ENCODE measurements at places on chromosomes 3 and 15.
A peak's percentile ranks its signal among the peaks of the same experiment; 100 is the strongest.

DNA sequence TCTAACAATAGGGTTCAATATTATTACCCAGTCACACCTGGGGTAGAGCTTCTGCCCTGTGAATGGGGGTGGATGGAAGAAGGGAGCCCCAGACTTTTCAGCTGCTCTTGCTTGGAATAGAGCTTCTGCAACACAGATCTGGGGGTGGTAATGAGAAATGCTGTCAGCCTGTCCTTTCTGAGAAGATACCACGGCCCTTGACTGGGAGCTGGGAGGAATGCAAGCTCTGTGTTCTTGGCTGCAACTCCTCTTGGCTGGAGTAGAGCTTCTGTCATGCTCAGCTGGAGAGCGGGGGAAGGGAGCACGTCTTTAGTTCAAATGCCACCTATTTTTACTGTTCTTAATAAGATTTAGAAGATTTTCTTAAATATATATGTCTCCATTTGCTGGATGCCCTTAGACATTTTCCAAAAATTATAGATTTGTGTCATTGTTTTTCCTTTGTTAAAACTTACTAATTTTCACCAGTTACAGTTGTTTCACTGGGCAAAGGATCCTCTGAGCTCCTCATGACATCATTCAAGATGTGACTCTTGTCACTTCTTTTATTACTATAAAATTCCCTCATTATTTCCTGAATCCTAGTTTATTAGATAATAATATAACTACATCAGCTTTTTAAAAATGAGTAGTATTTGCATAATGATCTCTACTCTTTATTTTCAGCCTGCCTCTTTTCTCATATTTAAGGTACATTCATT lies 180.0 kb upstream of the TGFBR2 start:
- no peak for DNase-seq

DNA sequence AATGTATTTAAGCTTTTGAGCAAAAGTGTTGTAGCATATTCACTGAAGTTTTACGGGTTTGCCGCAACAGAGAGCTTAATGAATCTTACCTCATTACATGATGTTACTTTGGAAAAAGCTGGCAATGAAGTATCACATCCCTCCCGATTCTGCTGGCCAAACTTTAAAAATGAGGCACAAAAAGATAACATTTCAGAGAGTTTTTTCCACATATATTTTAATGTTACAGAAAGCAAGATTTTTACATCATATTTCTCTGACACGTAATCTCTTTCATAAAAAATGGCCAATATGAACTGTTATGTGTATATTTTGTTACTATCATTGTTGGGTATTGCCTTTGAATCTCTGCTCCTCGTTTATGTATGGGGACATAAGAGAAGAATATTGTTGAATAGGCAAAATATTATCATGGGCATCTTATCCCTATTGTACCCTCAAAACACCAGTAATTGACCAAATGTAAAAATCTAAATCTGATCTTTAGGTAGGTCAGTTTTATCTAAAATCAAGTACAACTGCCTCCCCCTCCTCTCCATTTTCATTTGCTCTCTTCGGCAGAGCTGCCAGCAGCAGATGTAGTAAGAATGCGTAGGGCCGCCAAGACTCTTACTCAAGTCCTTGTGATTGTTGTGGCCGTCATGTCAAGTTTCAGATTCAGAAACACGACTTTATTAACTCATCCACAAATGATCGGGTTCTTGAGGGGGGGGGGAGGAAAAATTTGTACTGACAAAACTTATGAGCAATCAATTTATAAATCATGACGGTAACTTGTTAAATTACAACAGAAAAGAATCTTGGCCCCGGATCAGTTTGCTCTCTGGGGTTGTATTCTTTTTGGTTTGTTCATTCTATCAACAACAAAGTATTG lies 106.7 kb upstream of the THRB start:
- no peak for DNase-seq

DNA sequence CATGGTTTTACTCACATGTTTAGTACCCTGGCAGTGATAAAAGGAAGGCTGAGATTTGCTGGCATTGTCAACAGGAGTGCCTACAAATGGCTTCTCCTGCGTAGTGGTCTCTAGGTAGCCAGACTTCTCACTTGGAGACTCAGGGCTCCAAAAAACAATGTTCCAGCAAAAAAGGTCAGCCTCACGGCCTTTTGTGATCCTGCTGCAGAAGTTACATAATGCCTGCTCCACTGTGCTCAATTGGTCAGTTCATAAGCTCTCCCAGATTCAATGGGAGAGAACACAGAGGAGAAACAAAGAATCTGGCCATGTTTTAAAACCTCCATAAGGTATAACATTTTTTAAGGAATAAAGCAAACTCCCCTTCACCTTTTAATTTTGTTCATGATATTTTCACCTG lies 76.1 kb upstream of the CMSS1 start:
- no peak for DNase-seq

- DNase-seq, result no peak
These were observed 131.7 kb upstream of the FAM3D start for GRCh38 chr3:58798312-58798711.

- no peak for DNase-seq
These were observed 170.6 kb downstream of the TBL1XR1 start for GRCh38 chr3:177026505-177027277.

DNA sequence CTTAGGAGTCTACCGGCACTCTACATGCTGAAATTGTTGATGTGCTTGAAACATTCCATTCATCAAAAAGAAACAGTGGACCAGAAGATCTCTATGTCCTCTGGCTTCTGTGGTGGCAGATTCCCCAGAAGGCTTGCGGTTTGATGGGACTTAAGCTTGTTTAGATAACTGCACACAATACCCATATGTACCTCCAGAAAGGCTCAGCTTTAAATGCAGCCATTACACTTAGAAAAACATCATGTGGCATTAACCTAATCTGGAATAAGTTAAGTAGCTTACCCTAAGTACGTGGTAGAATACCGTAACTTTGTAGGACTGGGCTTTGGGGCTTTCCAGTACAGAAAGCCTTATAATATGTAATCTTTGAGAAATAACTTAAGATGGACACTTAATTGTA lies 187.3 kb downstream of the RBMS3 start:
- DNase-seq, result no peak

DNA sequence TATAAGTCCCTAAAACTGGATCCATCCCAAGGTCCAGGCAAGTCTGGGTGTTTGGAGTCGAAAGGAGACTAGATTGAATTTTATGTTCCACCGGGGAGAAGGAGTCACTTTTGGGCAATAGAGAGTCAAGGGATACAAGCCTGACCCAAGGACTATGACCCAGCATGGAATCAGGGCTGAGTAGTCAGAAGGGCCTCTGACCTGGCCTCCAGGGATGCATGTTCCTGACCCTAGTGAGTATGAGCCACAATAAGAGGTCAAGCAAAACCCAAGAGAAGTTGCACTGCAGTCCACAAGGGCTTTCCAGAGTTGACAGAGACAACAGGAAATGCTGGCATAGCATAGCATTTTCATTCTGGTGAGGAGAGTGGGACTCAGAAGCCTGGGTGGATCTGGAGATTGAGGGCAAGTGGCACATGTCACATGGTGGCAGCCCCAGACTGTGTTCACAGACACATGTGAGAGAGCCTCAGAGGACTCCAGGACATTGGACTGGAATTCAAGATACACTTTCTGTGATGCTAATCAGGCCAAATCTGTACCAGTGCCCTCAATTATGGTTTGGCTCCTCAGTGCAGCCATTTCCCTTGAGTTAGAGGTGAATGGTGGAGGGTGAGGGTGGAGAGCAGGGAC lies 66.9 kb downstream of the TFG start:
- DNase-seq, result no peak

DNA sequence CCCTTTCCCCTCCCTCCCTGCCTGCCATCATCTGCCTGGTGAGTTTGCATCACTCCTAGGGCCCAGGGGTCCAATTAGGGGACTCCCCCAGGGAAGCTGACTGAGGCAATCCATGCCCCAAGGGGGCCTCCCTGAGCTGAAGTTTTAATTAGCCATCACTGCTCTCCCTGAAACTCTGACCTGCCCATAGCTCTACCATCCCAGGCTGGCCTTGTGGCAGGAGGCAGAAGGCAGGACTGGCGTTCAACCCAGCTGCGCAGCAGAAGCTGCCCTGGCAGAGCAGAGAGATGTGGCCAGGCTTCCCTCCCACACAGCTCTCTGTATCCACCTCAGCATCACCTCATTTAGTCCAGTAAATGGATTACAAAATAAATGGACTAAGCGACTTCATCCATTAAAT lies 7.7 kb upstream of the C15orf39 start:
- DNase-seq, result no peak

DNA sequence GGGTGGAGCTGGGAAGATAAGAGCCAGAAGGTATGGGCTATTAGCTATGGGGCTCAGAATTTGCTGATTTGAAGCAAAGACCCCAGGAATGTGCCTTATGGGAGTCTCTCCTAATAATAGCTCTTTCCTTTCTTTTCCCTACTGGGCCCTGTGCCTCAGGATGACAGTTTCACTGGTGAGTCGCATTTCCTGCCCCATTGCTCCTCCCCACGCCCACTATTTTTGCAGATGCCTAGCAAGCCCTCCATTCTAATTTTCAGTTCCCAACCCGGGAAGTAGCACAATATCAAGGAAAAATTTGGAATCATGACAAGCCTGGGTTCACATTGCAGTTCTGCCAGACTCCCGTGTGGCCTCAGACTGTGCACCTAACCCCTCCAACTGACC lies 583 bp downstream of the IL17RE start:
- no peak for DNase-seq

GRCh38 chr15:99087405-99087943 lies 17.4 kb upstream of the SYNM start:
- no peak for DNase-seq

DNA sequence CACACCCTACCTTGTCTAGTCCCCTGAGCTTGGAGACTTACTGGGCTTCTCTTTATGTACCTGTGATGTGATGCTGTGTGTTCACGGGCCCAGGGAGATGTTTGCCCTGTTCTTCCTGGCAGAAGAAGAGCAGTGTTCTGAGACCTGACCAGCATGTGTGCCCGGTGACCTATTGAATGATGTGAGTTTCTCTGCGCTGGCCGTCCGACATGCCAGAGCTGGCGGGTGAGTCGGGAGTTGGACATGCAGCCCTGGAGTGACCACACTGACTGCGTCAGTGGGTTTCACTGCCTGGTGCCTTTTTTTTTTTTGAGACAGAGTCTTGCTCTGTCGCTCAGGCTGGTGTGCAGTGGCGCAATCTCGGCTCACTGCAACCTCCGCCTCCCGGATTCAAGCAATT lies 42.3 kb downstream of the CGNL1 start:
- DNase-seq, result no peak

DNA sequence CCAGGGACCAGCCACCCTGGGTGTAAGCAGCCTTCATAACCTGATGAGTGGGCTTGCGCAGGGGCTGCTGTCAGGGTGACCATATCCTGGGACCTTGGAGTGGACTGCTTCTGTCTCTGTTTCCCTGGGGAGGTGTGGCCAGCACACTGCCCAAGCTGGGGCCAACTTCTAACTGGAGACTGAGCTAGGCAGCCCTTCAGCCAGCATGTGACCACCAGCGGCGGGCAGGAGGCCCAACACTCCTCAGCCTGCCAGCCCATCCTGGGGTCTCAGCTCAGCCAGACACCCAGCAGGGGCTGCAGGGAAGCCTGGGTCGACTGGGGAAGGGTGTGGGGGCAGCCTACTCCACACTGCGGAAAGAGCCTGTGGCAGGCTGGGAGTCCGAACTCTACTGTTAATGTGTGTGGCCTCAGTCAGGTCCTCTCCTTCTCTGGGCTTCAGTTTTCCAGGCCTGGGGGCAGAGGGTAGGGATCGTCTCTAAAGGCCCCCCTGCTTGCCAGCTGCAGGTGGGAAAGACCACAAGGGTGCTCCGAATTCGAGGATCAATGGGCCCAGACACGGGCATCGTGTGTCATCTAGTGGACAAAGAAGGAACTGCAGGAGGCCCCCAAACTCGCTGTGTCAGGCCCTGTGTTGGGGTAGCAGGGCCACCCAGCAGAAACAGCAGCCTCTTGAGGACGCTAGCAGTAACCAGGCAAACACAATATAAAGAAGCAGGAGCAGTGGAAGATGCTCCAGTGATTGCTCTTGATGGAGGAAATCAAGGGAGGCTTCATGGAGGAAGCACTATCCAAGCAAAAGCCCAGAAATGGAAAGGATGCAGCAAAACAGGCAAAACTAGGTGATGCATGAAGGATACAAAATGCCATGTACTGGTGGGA lies 2.0 kb upstream of the SEMA3G start:
- DNase-seq, result no peak

DNA sequence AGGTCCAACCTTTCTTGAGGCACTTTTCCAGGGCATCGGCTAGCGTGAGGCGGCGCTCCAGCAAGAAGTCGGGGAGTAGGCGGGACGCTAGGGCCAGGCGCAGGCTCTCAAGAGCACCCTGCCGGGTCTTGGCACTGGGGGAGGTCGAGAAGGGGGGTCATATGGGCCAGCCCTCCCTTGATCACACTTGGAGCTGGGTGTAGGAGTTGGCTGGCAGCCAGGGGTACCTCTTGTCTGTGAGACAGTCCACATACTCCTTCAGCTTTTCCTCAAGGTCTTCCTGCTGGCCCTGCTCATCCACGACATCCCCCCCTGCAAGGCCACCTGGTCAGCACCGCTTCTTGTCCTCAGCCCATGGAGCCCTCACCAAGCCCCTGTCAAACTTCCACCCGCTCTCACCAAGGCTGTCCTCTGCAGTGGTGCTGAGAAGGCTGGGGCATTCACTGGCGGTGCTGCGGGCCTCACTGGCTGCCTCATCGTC lies 2.0 kb downstream of the IFRD2 start:
- no peak for DNase-seq

GRCh38 chr15:40618023-40618422 lies 24.0 kb downstream of the KNL1 start:
- no peak for DNase-seq

- DNase-seq, result peak; percentile 21
These were observed 15.3 kb upstream of the IREB2 start for GRCh38 chr15:78422571-78423340.

DNA sequence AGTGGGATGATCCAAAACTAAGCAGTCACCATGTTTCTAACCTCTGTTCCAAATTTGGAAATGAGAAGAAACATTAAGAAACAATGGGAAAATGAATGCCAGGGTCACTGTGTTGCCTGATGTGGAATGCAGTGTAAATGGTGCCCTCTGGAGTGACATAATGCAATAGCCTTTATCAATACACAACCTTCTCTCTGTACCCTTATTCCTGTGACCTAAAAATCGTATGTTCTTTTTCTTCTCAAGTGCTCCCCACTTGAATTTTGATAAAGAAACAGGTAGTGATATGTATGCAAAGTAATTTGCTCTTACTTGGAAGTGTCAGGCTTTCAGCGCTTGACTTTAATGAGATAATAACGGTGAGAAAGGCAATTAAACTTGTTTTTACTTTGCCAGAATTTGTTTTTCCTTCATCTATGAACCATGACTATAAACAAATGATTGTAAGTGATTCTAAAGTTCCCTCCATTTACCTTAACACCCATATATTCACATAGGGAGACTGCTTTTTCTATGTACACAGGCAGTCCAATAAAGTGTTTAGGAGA lies 145.8 kb upstream of the THRB start:
- no peak for DNase-seq

- no peak for DNase-seq
These were observed 172.8 kb downstream of the PLCH1 start for GRCh38 chr3:155572085-155572484.

- DNase-seq, result no peak
These were observed 1.4 kb upstream of the NECTIN3 start for GRCh38 chr3:111069974-111070771.
